ENCODE measurements at places on chromosomes 6 and 20.

GRCh38 chr6:45630314-45630713 lies 252.6 kb upstream of the SUPT3H start:
- DNase-seq = no peak

DNA sequence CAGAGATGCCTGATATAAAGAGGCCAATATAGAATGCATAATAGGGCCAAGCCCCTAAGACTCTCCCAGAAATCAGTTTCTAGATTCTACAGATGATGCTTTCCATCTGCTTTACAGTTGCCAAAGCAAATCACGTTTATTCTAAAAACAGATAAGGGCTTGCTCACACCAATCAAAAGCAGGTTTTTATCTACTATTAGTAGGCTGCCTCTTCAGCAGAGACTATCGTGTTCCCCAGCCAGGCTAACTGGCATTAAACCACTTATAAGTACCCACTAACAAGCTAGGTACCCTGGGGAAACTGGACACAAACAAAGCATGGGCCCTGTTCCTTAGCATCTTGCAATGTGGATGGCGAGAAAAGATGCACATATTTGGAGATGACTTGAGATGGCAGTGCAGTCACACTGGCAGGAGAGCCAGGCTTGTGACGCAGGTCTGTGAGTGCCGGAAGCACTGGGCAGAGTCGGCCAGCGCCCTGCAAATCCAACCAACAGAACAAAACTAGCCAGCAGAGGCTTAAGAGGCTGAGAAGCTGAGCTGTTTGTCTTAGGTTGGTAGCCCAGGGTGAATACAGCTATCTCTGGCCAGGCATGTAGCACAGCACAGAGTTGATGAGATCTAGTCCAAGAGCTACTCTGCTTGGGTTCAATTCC lies 73.4 kb downstream of the GFOD1 start:
- DNase-seq = no peak

GRCh38 chr20:44970243-44970757 lies 4.0 kb downstream of the STK4 start:
- DNase-seq = no peak

- DNase-seq = no peak
These were observed 406.1 kb upstream of the SOX4 start for GRCh38 chr6:21187485-21187884.

GRCh38 chr20:48626226-48626937 lies 201.4 kb downstream of the PREX1 start:
- DNase-seq = no peak

GRCh38 chr6:152701863-152702401 lies 4.2 kb downstream of the MYCT1 start:
- no peak for DNase-seq

DNA sequence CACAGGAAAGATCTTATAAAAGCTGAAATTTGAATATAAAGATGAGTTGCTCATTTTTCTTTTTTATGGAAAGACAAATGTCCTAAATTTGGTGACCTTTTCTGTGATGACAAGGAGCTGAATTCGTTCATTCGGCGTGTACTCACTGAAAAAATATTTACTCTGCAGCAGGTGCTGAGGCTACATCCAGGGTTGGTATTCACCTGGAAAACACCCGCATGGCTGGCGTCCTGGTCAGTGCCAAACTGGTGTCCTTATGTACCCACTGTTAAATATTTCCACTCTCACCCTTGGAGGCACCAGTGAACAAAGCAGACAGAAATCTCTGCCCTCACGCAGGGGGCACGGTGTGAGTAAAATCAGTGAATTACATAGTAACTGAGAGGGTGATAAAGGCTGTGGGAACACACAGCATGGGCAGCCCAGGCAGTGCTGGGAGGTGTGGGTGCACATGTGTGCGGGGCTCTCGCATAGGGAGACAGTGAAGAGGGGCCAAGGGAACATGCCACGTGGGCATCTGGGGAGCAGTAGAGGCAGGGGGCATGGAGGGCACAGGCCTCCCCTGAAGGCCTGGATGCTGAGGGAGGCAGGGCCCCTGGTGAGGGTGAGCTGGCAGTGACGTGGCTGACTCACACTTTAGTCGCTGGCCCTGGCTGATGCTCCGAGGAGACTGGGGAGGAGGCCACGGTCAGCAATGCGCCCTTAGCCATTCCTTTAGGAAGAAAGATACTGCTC lies 89.7 kb downstream of the INSM1 start:
- DNase-seq = no peak
